PC-9 (cell line): ENCODE measurements at places on chromosomes 5 and 9.

GRCh38 chr9:89021154-89021803, 30.0 kb downstream of the S1PR3 start:
- DNase-seq = peak; percentile 82

- DNase-seq = no peak
Observed at GRCh38 chr9:129405827-129406213, 215.1 kb downstream of the C9orf50 start.

GRCh38 chr5:137218896-137219295, 280.2 kb downstream of the SPOCK1 start:
- DNase-seq = no peak

GRCh38 chr9:130183133-130183762, 11.0 kb downstream of the NCS1 start:
- DNase-seq = peak; percentile 64

- no peak for DNase-seq
Observed at GRCh38 chr5:136114414-136115125, 18.1 kb upstream of the SMAD5 start.

- DNase-seq = no peak
Observed at GRCh38 chr9:115764645-115765044, 388.9 kb upstream of the PAPPA start.

DNA sequence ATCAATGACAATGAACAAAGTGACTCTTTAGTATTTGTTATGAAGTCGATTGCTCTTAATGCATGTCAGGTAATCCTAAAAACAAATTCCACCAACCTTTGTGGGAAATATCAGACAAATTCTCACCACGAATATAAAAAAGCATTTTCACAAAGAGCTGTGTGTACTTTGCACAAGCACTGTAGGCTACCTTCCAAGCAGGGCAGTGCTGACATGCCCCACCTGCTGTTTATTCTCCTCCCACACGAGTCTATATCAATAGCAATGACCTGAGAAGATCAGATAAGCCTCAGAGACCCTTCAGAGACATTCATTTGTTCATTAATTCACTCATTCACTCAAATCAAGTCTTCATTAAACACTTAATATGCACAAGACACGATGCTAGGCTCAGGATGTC, 469.1 kb downstream of the ZSWIM6 start:
- DNase-seq = no peak

DNA sequence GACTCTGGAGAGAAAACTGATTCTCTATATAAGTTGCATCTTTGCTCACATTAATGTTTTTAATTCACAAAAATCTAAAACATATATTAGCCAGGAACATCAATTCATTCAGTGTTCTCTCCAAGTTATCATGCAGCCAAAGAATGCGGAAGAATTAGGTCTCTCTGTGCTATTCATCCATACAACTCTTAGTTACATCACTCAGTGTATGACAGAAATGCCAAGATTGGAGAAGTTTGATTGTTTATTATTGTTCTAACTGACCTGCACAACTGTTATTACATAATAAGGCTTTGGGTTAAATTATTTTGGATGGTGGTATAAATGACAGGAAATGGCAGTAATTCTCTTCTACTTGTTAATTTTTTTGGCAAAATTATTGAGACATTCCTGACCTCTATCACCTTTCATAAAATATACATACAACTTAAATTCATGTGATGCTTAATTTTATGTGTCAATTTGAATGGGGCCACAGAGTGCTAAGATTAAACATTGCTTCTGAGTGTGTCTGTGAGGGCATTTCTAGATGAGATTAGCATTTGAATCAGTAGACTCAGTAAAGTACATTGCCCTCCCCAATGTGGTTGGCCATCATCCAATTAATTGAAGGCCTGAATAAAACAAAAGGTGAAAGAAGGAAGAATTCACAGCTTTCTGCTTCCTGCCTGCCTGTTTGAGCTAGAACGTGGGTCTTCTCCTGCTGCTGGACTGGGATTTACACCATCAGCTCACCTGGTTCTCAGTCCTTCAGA, 70.2 kb downstream of the NR2F1-AS1 start:
- no peak for DNase-seq

DNA sequence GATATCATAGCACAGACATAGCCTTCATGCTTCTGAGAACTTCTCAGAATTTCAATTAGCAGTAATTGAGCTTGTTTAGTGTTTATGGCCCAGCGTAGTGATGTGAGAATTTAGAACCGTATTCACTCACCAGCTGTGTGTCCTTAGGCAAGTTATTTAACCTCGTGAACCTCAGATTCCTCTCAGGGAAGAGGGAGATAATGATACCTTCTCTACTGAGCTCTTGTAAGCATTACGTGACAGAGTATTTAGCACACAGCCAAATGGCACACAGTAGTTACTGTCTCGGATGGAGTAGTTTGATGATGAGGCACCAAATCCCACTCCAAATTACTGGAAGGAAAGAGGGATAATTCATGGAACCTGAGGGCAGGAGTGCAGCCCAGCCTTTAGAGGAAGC, 429.3 kb downstream of the CCDC171 start:
- no peak for DNase-seq

- DNase-seq = no peak
Observed at GRCh38 chr5:171449426-171449825, 30.0 kb downstream of the FGF18 start.

GRCh38 chr9:85895685-85896084, 45.3 kb upstream of the NAA35 start:
- no peak for DNase-seq

- DNase-seq = no peak
Observed at GRCh38 chr5:13478831-13479465, 465.5 kb downstream of the DNAH5 start.

- DNase-seq = no peak
Observed at GRCh38 chr5:53924392-53924791, 364.0 kb downstream of the NDUFS4 start.

DNA sequence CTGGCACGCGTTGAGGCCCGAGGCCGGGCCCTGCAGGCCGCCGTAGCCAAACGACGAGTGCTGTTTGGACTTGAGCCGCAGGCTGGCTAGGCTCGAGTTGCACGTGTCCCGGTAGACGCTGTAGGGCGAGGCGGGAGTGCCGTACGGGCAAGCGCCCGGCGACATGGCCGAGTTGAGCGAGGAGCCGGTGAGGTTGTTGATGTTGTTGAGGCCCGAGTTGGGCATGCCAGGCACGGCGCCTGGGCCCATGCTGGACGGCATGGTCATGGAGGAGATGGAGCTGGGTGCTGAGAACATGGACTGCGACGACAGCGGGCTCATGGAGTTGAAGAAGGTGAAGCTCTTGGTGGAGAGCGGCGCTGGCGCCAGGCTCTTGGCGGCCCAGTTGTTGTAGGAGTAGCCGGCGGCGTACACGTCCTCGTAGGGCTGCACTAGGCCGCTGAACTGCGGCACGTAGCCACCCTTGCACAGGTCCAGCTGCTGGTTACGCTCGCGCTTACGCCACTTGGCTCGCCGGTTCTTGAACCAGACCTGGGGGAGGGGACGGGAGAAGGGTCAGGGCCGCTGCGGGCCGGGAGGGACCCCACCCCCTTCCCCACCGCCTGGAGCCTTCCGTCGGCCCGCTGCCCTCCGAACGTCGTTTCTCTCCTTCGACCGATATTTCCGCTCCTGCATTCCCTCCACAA, 5.1 kb downstream of the PITX1 start:
- no peak for DNase-seq

- peak; percentile 77 for DNase-seq
Observed at GRCh38 chr5:134524272-134524825, 1.1 kb upstream of the JADE2 start.

- no peak for DNase-seq
Observed at GRCh38 chr5:80764786-80765185, 110.0 kb upstream of the DHFR start.

DNA sequence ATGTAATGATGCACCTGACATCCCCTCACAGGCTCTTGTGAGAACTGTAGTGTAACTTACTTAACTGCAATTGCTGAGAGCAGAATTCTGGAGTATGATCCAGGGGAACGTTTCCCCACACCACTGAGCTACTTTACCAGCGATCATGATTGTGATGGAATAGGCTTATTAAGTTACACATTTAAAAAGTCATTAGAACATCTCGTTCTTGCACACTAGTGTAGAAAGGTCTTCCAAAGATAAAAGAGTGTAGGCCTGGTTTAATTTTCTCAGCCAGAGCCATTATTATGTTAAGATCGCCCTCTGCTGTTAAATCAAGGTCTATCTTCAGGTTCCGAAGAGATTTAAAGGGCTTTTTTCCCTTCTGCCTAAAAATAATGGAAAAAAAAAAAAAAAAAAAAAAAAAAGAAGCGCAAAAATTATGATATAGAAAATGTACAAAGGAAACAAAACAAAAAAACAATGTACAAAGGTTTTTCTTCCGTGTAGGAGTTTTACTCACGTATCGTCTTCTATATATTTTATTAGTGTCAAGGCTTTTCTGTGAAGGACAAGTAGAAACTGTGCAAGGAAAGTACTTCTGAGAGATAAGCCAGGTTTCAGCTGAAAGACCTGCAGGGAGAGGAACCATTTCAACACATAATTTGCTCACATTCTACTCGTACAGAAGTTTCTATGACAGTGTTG, 18.6 kb upstream of the MOB3B start:
- DNase-seq = peak; percentile 36

- DNase-seq = peak; percentile 93
Observed at GRCh38 chr5:40689438-40689837, 9.7 kb downstream of the PTGER4 start.

GRCh38 chr5:40691894-40692293, 12.2 kb downstream of the PTGER4 start:
- no peak for DNase-seq

- DNase-seq = peak; percentile 58
Observed at GRCh38 chr9:87570000-87570908, 72.6 kb downstream of the DAPK1 start.

GRCh38 chr5:169745441-169746146, 108.5 kb downstream of the DOCK2 start:
- DNase-seq = no peak

- DNase-seq = no peak
Observed at GRCh38 chr9:3976865-3977613, 322.8 kb downstream of the GLIS3 start.

DNA sequence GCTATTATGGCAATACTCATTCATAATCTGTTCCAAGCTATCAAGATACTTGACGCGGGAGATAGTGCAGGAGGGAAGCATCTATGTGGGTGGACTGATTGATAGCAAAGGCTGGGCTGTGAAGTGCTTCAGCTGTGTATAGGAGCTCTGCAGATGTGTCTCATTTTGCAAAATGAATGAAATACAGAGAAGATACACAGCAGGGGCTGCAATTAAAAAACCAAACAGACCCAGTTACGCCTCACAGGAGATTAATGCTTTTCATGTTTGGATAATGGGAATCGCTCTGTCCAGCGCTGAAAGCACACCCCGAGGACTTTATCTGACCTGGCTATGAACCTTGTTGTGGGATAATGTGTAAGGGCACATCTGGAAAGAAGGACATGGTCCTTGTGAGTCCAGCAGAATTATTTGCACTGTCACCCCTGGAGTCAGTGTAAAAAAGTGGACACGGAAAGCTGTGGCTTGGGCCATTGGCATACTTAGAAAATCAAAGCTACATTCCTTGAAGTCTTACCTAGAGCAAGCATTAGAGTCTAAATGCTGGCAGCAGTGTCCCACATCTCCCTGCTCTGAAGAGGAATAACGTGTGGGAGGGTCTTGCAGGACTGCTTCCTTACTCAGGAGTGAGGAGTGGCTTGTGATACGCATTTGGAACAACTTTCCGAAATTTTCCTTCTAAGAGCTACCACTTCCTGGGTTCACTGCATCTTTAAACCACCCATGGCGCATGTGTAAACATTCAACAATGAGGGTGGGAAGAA, 2.6 kb downstream of the SH3RF2 start:
- DNase-seq = no peak

- DNase-seq = no peak
Observed at GRCh38 chr9:133425049-133425632, 3.0 kb downstream of the ADAMTS13 start.

DNA sequence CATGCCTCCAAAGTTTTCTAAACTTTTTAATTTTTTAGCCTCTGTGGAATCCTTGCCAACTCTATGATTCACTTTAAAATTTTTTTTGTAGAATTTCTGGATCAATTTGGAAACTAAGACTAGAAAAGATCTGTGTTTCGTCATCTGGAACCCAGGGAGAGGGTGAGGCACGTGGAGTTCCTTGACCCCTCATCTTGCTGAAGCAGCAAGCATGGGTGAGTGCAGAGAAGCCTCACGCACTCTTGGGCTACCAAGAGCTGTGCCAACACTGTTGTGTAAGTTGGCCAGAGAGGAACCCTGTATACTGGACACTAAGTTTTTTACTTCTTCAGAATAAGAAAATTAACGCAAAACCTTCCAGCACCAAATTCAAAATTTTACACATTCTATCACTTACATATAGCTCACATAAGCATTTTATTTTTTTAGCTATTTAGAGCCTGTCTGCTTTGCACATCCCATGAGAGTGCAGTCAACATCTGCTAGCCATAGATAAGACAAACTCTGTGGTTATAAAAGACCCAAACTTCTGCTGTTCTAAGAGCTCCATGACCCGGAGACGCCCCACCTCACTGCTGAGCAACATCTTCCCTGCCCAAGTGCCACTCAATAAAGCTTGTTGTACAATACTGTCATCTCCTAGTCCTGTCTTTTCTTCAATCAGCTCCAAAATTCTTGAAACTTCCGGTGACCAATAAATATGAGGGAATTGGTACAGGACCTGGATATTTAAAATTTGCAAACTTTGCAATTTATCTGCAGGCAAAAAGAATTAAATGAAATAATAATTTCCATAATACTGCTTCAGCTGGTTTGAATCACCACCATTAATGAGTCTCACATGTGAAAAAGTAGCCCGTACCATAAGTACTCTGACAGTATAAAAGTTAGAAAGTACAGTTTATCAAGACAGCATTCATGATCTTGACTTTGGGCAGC, 69.7 kb upstream of the ADCY2 start:
- no peak for DNase-seq

GRCh38 chr5:124996023-124996763, 249.8 kb upstream of the ZNF608 start:
- no peak for DNase-seq

DNA sequence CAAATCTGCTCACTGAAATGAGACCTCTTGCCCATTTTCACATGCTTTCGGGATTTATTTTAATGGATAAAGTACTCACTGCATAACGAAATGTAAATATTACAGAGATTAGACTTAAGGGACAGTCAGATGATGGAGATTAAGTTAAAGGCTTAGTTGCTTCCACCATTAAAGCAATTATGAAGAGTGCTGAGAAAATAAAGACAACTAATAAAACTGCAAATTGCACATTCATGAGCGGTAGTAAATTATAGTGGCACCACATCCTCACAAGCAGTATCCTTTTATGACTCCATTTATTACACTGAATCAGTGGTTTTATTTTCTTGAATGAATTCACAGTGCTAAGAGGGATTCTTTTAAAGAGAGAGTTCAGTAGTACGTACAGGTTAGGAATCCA, 76.2 kb upstream of the TMED7 start:
- DNase-seq = no peak
